Panc1 (cell line): ENCODE measurements at places on chromosomes 5 and 9.

- no peak for DNase-seq
Observed at GRCh38 chr5:37834542-37835379, 5.1 kb downstream of the GDNF start.

DNA sequence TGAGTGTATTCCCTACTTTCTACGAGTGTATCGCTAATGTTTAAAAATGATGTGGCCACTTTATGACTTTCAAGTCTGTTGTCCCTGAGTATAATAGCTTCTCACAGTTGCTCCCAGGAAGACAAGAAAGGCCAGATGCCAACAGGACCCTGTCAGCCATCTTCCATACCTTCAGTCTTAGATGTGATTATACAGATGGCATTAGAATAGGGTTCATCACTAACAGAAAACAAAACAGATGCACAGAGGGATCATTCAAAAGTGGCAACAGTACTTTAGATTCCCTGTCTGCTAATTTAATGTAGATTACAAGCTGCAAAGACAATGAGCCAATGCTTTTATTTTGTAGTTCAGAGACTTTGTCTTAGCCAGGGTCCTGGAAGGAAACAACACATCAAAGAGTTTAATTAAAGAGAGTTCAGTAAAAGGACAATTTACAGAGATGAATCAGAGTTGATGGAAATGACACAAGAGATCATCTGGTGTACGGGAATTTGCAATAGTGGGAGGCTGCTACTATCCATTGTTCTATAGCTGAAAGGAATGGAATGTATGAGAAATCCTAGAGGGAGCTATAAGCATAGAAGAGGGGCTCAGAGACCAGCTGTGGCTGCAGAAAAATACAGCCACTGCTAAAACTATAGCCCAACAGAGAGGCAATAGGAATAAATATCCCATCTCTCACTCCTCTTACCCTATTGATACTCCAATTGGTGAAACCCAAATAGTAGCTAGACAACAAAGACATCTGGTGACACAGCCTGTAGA lies 393.7 kb upstream of the SMC2 start:
- no peak for DNase-seq

- DNase-seq, result no peak
Observed at GRCh38 chr5:175599210-175599609, 58.7 kb upstream of the HRH2 start.

GRCh38 chr9:34809504-34810186 lies 99.7 kb upstream of the CCL21 start:
- DNase-seq, result no peak

- DNase-seq, result no peak
Observed at GRCh38 chr9:72601615-72602014, 80.2 kb downstream of the TMC1 start.

- DNase-seq, result no peak
Observed at GRCh38 chr9:109504689-109505088, 6.6 kb upstream of the PTPN3 start.

GRCh38 chr9:96413302-96414221 lies 4.6 kb downstream of the ZNF367 start:
- no peak for DNase-seq

- no peak for DNase-seq
Observed at GRCh38 chr5:161078793-161079192, 226.8 kb upstream of the ATP10B start.

GRCh38 chr5:81646469-81646995 lies 104.4 kb downstream of the SSBP2 start:
- DNase-seq, result no peak

GRCh38 chr9:96612966-96613589 lies 6.6 kb downstream of the CDC14B start:
- no peak for DNase-seq

DNA sequence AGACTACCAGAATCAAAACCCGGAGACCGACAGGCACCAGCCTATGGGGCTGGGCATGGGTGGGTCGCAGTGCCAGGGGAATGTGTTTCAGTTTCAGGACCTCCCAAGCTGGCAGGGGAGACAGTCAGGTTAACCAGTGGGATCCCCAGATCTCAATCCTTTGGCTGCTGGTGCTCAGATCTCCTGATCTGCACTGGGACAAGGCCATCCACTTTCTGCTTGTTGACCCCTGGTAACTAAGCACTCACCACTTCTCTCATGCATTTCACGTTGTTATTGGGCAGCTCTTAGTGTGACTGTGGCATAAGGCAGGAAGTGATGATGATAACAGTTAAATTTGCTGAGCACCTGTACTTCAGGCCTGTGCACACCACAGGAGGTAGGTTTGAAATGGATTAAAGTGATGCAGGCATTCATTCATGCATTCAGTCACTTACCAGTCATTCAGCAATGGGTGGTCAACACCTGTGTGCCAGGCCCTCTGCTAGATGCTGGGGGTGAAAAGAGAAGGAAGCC lies 42.1 kb upstream of the STXBP1 start:
- no peak for DNase-seq

GRCh38 chr9:88651682-88652633 lies 117.0 kb downstream of the NXNL2 start:
- DNase-seq, result no peak

GRCh38 chr9:115250621-115251032 lies 132.7 kb upstream of the TNC start:
- DNase-seq, result no peak

- DNase-seq, result no peak
Observed at GRCh38 chr5:140690376-140690932, 716 bp downstream of the HARS1 start.

DNA sequence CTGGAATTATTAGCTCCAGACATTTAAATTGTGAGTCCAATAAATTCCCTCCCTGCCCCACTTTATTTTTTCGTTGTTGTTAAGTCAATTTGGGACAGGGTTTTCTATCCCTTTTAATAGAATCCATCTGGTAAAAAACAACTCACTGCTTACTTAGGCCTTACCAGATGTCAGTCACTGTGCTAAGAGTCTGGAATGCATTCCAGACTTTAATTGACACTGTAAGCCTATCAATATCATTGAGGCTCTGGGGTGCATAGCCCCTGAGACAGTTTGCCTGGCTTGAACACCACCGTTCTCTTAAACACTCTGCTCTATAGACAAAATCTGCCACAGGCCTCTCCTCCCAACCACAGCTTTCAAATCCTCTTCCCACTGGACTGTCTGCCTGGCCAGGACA lies 175.9 kb downstream of the NSG2 start:
- DNase-seq, result no peak

- no peak for DNase-seq
Observed at GRCh38 chr9:130243015-130243881, 22.3 kb upstream of the HMCN2 start.

GRCh38 chr5:54671681-54672080 lies 154.1 kb downstream of the SNX18 start:
- DNase-seq, result no peak

DNA sequence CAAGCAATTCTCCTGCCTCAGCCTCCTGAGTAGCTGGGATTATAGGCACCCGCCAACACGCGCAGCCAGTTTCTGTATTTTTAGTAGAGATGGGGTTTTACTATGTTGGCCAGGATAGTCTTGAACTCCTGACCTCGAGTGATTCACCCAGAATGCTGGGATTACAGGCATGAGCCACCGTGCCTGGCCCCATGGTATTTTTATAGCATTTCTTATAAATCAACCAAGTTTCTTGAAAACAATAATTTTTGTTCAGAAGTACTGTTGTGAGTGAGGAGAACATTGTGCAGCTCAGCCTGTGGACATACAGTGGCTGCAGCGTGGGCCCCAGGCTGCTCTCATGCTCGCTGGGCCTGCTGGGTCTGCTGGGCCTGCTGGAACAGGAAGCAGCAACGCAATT lies 45.3 kb downstream of the MAP1B start:
- no peak for DNase-seq

DNA sequence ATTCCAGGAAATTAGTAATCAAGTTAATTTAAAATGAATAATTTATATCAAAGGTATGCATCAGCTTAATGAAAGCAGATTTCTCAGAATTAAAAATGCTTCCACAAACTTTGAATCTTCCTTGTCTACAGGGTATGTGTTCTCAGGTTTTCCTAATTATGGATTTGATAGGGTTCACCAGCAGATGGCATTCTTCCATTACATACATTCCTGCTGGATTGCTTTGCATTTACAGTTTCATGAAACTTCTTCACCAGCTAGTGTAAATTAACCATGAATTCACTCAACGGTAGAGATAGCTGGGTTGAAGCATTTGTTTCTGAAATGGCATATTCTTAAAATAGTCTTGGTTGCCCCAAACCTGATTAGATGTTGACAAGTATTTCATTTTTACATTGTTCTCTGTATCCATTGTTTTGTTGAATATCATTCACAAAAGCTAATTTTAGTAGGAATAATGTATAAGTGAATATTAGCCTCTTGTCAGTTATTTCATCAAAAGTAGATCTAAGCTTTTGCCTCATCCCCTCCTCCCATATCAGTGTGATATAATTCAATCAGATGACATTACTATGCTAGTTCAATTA lies 68.7 kb upstream of the WDR41 start:
- DNase-seq, result peak; percentile 38
